ENCODE measurements at places on chromosomes 1 and 21. TPM values are rescaled to one million over a fixed set of nuclear protein-coding genes. Genes with fewer than 3 reads are reported as not detected.

LIN28A gene
- total RNA-seq, result not detected

ACTL8 gene
- not detected for total RNA-seq

EXO1 gene
- 65.3 TPM for total RNA-seq

IFNLR1 gene
- total RNA-seq, result 6.4 TPM

RASAL2 gene
- not detected for total RNA-seq

CCNL2 gene
- total RNA-seq, result 86.3 TPM

GRCh38 chr1:175221557-175222175 is 29.1 kb upstream of the KIAA0040 start:
- H3K4me1 ChIP-seq, result peaks cover 4% of the 10 kb centered on the region
- no peak for DNase-seq
- no peak overlapping the region for H3K4me3 ChIP-seq
- H3K27me3 ChIP-seq, result no peaks in the 10 kb centered on the region
- H3K27ac ChIP-seq, result no peak overlapping the region

- H3K27me3 ChIP-seq, result no peaks in the 10 kb centered on the region
- H3K4me3 ChIP-seq, result no peak overlapping the region
These were observed 24.7 kb upstream of the GUCA2B start for GRCh38 chr1:42128499-42128898.

GRCh38 chr21:32929633-32930038 is 96.1 kb upstream of the OLIG2 start:
- H3K27ac ChIP-seq, result peak overlapping the region; percentile 88
- DNase-seq, result peak; percentile 56
- H3K27me3 ChIP-seq, result no peaks in the 10 kb centered on the region
- H3K4me3 ChIP-seq, result peak overlapping the region; percentile 14
- H3K4me1 ChIP-seq, result peaks cover 40% of the 10 kb centered on the region

DNA sequence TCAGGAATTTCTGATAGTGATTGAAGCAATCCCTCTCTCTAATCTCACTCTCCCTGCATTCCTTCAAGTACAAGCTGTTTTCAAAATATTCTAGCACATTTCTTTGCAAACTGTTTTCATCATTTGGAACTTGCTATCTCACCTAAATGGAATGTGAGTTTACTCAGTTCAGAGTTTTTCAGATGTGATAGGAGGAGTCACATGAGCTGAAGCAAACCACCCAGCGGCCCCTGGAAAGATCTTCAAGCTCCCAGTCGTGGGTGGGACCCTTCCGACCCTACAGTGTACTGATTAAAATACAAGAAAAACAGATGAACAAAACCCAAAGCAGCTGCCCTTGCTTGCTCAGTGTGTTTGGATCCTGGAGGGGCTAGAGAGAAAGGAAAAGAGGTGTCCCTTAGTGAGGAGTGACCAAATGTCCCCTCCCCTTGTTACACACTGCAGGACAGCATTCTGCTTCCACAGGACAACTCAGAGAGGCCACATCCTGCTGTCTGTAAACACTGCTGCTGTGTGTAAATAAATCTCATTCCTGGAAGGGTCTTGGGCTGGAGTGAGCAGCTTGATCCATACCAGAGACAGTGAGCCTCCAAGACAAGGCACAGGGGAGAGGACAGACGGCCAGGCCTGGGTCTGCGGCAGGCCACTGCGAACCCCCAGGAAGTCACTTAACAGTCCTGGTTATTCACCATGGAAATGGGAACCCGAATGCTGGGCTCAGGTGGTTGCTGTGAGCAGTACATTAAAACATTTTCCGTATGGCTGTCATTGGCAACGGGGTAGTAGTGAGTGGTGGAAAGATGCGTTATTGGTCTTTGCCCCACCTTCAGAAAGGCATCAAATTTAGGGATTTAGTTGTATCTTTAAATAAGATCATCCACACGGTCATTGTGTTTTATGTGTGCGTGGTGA is 229.2 kb downstream of the RHOU start:
- no peak overlapping the region for H3K4me3 ChIP-seq
- no peaks in the 10 kb centered on the region for H3K27me3 ChIP-seq
- no peaks in the 10 kb centered on the region for H3K36me3 ChIP-seq
- no peaks in the 10 kb centered on the region for H3K4me1 ChIP-seq
- H3K27ac ChIP-seq, result no peak overlapping the region

- no peak overlapping the region for H3K4me3 ChIP-seq
- no peaks in the 10 kb centered on the region for H3K27me3 ChIP-seq
- peak; percentile 70 for DNase-seq
- H3K4me1 ChIP-seq, result peaks cover 19% of the 10 kb centered on the region
- no peak overlapping the region for H3K27ac ChIP-seq
These were observed 6.7 kb upstream of the ELOA start for GRCh38 chr1:23736437-23737134.

DNA sequence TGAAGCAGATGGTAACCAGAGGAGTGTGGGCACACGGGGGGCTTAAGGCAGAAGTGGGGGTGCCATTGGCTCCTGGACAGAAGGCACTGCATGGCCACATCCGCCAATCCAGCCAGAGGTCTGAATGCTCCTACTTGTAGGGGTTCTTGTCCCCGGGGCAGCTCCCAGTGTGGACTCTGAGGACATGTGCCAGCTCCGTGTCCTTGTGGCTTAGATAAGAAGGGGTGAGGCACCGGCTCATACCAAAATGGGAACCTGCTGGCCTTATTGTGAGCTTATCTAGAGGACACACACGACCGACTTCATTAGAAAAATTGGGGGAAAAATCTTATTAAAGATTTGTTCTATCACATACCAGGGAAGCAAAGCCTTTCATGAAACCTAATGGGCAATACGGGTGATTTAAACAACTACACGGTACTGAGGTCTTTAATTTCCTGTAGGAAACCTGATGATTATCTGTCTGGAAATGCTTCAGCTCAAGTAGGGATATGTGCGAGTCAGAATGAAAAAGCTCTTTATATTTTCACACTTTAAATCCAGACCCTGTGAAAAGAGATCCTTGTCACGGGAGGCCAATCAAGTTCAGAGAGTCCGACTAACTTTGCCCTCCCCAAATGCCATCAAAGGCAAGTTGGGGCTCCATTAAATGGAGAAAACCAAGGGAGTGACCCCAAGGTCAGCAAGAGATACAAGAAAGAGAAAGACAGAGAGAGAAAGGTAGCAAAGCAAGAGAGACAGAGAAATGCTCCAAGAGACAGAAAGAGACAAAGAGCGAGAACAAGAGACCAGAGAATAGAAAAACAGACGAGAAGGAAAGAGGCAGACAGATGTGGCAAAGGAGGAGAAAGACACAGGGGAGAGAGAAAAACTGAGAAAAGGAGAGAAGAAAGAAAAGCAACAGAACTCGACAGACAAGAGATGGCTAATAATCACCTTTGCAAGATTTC is 14.1 kb upstream of the KCNN3 start:
- H3K27me3 ChIP-seq, result no peaks in the 10 kb centered on the region
- H3K36me3 ChIP-seq, result no peaks in the 10 kb centered on the region
- DNase-seq, result no peak
- no peak overlapping the region for H3K4me3 ChIP-seq
- peaks cover 8% of the 10 kb centered on the region for H3K4me1 ChIP-seq
- H3K27ac ChIP-seq, result no peak overlapping the region

- peak overlapping the region; percentile 64 for H3K4me3 ChIP-seq
- DNase-seq, result no peak
- peaks cover 48% of the 10 kb centered on the region for H3K36me3 ChIP-seq
- H3K27ac ChIP-seq, result peak overlapping the region; percentile 67
- no peaks in the 10 kb centered on the region for H3K27me3 ChIP-seq
- H3K4me1 ChIP-seq, result peaks cover 65% of the 10 kb centered on the region
These were observed 3.0 kb downstream of the CDC42 start for GRCh38 chr1:22055463-22055862.

- H3K27ac ChIP-seq, result no peak overlapping the region
- no peak overlapping the region for H3K4me3 ChIP-seq
- DNase-seq, result no peak
- peaks cover 1% of the 10 kb centered on the region for H3K27me3 ChIP-seq
- H3K36me3 ChIP-seq, result no peaks in the 10 kb centered on the region
These were observed 162.7 kb downstream of the IER5 start for GRCh38 chr1:181251001-181251712.

DNA sequence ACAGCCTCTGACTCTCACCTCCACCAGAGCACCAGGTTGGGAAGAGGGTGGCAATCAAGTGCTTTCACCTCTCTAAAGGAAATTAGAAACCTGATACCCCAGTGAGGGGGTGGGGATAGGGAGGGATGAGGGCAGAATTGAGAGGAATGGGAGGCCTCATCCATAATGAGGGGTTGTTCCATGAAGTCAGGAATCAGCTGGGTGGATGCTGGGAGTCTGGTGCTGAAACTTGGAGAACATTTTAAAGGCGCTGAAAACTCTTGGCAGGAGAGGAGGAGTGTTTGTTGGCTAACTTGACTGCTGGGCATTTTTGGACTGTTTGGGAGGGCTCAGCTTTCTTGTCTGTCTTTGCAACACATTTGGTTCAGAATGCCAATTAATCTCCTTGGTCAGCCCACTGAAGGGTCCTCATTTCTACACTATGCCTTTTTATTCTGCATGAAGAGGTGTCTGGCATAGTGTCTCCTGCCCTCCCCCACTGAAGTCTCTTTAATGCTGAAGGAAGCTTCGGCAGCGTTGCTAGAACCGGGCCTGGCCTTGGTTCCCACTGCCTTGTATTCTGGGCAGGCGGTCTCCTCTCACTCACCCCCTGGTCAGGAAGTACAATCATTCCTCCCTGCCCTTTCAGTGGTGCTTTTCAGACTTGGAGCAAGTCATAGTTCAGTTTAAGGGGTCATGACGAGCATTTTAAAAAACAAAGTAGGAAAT is 2.2 kb downstream of the PHGDH start:
- peak overlapping the region; percentile 98 for H3K27ac ChIP-seq
- peaks cover 47% of the 10 kb centered on the region for H3K4me1 ChIP-seq
- no peaks in the 10 kb centered on the region for H3K27me3 ChIP-seq
- DNase-seq, result no peak
- peak overlapping the region; percentile 99 for H3K4me3 ChIP-seq

GRCh38 chr1:247459507-247459906 is 1.6 kb upstream of the OR2B11 start:
- no peak overlapping the region for H3K4me3 ChIP-seq
- H3K27me3 ChIP-seq, result peaks cover 16% of the 10 kb centered on the region
- no peak for DNase-seq
- H3K36me3 ChIP-seq, result no peaks in the 10 kb centered on the region
- peaks cover 6% of the 10 kb centered on the region for H3K4me1 ChIP-seq

DNA sequence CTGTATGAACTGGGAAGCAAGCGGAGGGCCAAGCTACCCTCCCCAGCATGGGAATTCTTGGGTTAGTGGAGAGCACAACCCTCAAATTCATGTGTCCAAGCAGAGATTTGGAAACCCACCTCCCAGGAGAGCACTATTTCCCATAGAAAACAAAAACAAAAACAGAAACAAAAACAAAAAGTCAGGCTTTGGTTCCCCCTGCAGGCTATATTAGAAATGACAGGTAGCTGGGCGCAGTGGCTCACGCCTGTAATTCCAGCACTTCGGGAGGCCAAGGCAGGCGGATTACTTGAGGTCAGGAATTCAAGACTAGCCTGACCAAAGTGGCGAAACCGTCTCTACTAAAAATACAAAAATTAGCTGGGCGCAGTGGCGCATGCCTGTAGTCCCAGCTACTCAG is 10.8 kb downstream of the MINDY1 start:
- peak; percentile 29 for DNase-seq
- no peak overlapping the region for H3K4me3 ChIP-seq
- no peaks in the 10 kb centered on the region for H3K27me3 ChIP-seq
- H3K27ac ChIP-seq, result no peak overlapping the region

- H3K4me3 ChIP-seq, result no peak overlapping the region
- no peak for DNase-seq
- H3K36me3 ChIP-seq, result no peaks in the 10 kb centered on the region
- H3K27me3 ChIP-seq, result peaks cover 29% of the 10 kb centered on the region
- H3K27ac ChIP-seq, result no peak overlapping the region
These were observed 98.5 kb upstream of the IFFO2 start for GRCh38 chr1:19055001-19055400.

GRCh38 chr1:55284856-55285255 is 69.7 kb upstream of the USP24 start:
- H3K36me3 ChIP-seq, result no peaks in the 10 kb centered on the region
- DNase-seq, result peak; percentile 48
- H3K4me1 ChIP-seq, result peaks cover 22% of the 10 kb centered on the region
- H3K27ac ChIP-seq, result no peak overlapping the region
- no peaks in the 10 kb centered on the region for H3K27me3 ChIP-seq

GRCh38 chr1:22745669-22746585 is 35.3 kb downstream of the EPHB2 start:
- H3K4me3 ChIP-seq, result no peak overlapping the region
- H3K27ac ChIP-seq, result no peak overlapping the region
- H3K27me3 ChIP-seq, result peaks cover 6% of the 10 kb centered on the region

GRCh38 chr1:35202048-35202719 is 9.2 kb upstream of the SFPQ start:
- no peaks in the 10 kb centered on the region for H3K36me3 ChIP-seq
- H3K4me3 ChIP-seq, result no peak overlapping the region
- H3K4me1 ChIP-seq, result peaks cover 6% of the 10 kb centered on the region
- no peaks in the 10 kb centered on the region for H3K27me3 ChIP-seq

DNA sequence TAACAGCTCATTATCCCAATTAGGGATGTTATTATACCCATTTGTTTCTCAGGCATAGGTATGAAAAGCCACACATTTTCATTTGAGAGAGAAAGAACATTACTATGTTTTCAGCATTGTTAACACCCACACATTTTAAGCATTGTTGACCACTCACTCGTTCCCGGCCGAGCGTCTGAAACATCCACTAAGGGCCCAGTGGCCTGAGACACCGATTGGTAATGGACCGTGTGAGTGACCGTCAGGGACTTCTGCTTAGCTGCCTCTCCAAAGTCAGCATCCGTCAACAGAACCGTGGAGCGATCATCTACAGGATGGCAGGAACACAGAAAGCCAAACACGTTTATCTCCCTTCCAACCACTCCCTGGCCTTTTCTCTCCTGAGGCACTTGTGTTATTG is 184.6 kb downstream of the PCP4 start:
- no peak overlapping the region for H3K27ac ChIP-seq
- H3K4me1 ChIP-seq, result no peaks in the 10 kb centered on the region
- H3K4me3 ChIP-seq, result no peak overlapping the region
- DNase-seq, result no peak
- H3K27me3 ChIP-seq, result peaks cover 1% of the 10 kb centered on the region

GRCh38 chr1:208631506-208631905 is 387.3 kb upstream of the PLXNA2 start:
- DNase-seq, result no peak
- no peak overlapping the region for H3K4me3 ChIP-seq
- H3K27ac ChIP-seq, result no peak overlapping the region
- peaks cover 2% of the 10 kb centered on the region for H3K27me3 ChIP-seq
- no peaks in the 10 kb centered on the region for H3K4me1 ChIP-seq

GRCh38 chr1:22075718-22076117 is 23.2 kb downstream of the CDC42 start:
- DNase-seq, result no peak
- peaks cover 64% of the 10 kb centered on the region for H3K36me3 ChIP-seq
- peaks cover 82% of the 10 kb centered on the region for H3K4me1 ChIP-seq
- H3K27me3 ChIP-seq, result no peaks in the 10 kb centered on the region
- H3K4me3 ChIP-seq, result no peak overlapping the region
